GM12878 (cell line): ENCODE measurements at places on chromosomes 11 and 22.

- no peaks in the 10 kb centered on the region for H3K36me3 ChIP-seq
- no peaks in the 10 kb centered on the region; the same call in 1 of the 2 replicates for H3K27me3 ChIP-seq
- no peaks in the 10 kb centered on the region for H3K4me1 ChIP-seq
These were observed 30.5 kb upstream of the PPARA start for GRCh38 chr22:46119729-46120419.

- H3K4me1 ChIP-seq, result 0 out of 2 replicates have a peak, but pooled peaks cover 3% of the 10 kb centered on the region
- no peak overlapping the region for H3K27ac ChIP-seq
- no peak overlapping the region for H3K4me3 ChIP-seq
- DNase-seq, result no peak
These were observed 4.2 kb downstream of the USP2 start for GRCh38 chr11:119377112-119377901.

DNA sequence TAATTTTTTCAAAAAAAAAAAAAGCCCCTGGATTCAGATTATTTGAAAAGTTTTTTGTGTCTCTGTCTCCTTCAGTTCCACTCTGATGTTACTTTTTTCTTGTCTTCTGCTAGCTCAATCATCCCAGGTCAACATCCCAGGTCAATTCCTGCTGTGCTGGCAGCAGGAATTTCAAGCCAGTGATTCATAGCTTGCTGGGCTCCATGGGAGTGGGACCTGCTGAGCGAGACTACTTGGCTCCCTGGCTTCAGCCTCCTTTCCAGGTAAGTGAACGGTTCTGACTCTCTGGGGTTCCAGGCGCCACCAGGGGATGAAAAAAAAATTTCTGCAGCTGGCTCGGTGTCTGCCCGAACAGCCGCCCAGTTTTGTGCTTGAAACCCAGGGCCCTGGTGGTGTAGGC is 31.4 kb downstream of the PLAAT5 start:
- DNase-seq, result no peak
- no peak overlapping the region for H3K27ac ChIP-seq
- no peaks in the 10 kb centered on the region for H3K36me3 ChIP-seq
- no peak overlapping the region for H3K4me3 ChIP-seq

- no peak overlapping the region for H3K4me3 ChIP-seq
- no peaks in the 10 kb centered on the region; the same call in 1 of the 2 replicates for H3K36me3 ChIP-seq
- H3K27ac ChIP-seq, result no peak overlapping the region
These were observed 20.9 kb upstream of the TMEM191C start for GRCh38 chr22:21446128-21446826.

DNA sequence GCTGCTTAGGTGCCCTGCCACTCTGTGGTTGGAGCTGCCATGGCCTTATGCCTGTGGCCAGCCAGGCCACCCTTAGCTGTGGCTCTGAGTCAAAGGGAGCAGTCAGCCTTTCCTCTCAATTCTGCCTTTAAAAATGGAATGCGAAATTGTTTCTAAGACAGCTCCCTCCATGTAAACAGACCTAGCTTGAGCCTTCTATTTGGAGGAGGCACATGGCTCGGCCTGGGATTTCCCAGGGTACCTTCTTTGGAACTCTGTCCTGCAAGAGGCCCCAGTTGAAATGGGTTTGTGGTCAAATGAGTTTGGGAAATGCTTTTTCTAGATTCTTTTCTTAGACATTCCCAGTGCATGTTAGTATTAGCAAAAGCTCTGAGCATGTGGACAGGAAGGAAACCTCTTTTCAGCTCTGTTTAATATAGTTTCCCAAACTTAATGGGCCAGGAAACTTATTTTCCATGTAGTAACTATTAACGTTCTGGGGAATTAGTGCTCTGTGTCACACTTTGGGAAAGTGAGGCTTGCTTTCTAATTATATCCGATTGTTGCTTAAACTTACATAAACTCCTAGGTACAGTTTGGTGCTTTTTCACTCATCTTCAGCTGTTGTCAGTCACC is 7.8 kb downstream of the PHOX2A start:
- H3K27me3 ChIP-seq, result peaks cover 5% of the 10 kb centered on the region
- no peak for DNase-seq
- H3K4me3 ChIP-seq, result no peak overlapping the region
- no peak overlapping the region for H3K27ac ChIP-seq

GRCh38 chr11:112113539-112114457 is 27.1 kb downstream of the SDHD start:
- H3K27ac ChIP-seq, result no peak overlapping the region
- no peak overlapping the region for H3K4me3 ChIP-seq
- H3K4me1 ChIP-seq, result no peaks in the 10 kb centered on the region; the same call in 1 of the 2 replicates
- DNase-seq, result no peak
- H3K36me3 ChIP-seq, result no peaks in the 10 kb centered on the region

DNA sequence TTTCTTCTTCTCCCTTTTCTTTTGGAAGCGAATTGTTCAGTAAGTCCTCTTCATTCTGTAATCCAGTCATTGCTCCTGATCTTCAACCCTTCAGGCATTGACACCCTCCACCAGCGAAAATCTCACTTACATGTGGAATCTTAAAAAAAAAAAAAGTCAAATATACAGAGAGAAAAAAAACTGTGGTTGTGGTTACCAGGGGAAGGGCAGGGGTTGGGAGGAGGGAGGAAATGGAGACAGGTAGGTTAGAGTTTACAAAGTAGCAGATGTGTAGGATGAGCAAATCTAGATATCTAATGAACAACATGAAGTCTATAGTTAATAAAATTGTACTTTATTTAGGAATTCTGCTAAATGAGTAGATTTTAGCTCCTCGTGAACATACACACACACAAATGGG is 17.7 kb upstream of the TMEM123 start:
- H3K27me3 ChIP-seq, result no peaks in the 10 kb centered on the region
- no peak overlapping the region for H3K27ac ChIP-seq
- no peak overlapping the region for H3K4me3 ChIP-seq
- H3K36me3 ChIP-seq, result no peaks in the 10 kb centered on the region
- no peak for DNase-seq
- H3K4me1 ChIP-seq, result peaks cover 18% of the 10 kb centered on the region

GRCh38 chr22:36902143-36902926 is 11.1 kb upstream of the CSF2RB start:
- peaks cover 33% of the 10 kb centered on the region for H3K4me1 ChIP-seq
- DNase-seq, result no peak
- no peaks in the 10 kb centered on the region for H3K27me3 ChIP-seq
- H3K36me3 ChIP-seq, result no peaks in the 10 kb centered on the region
- peak overlapping the region; percentile 80 for H3K27ac ChIP-seq

GRCh38 chr11:67656278-67656922 is 5.9 kb upstream of the ACY3 start:
- peaks cover 29% of the 10 kb centered on the region for H3K4me1 ChIP-seq
- DNase-seq, result peak; percentile 49
- peak overlapping the region; percentile 14; the same call in 1 of the 2 replicates for H3K4me3 ChIP-seq

DNA sequence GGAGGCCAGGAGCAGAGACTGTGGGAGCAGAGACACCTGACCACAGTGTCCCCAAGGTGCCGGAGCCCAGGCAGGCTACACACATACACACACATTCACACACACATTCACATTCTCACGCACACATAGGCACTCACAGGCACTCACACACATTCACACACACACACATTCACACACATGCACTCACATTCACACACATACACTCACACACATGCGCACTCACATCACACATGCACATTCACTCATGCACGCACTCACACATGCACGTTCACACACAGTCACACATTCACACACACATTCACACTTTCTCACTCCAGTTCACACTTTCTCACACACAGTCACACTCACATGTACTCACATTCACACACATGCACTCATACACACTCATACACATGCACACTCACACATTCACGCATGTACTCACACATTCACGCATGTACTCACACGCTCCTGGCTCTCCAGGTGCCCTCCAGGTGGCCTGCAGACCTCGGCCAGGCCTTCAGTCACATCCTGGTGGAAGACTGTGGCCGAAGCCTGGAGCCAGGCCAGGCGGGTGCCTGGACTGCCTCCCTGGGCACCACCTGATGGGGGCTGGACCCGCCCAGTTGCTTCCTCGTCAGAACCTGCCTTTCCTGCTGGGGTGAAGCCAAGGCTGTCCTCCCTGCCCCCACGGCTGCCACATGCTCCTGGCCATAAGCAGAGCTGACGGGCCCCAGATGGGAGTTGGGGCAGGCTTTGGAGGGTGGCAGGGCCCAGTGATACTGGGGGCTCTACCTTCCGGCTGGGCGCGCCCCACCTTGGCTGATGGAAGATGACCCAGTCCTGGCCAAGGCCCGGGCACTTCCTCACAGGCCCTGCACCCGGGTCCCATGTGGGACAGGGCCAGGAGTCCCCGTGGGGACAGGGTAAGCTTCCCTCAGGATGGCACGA is 89.5 kb downstream of the WNT7B start:
- H3K36me3 ChIP-seq, result no peaks in the 10 kb centered on the region
- no peaks in the 10 kb centered on the region for H3K4me1 ChIP-seq
- H3K27ac ChIP-seq, result no peak overlapping the region
- H3K27me3 ChIP-seq, result no peaks in the 10 kb centered on the region
